ENCODE measurements at places on chromosomes 3 and 15.

GRCh38 chr3:46409739-46410489, 2.9 kb downstream of the CCRL2 start:
- no peak for DNase-seq

GRCh38 chr15:49094923-49095322, 48.7 kb upstream of the SECISBP2L start:
- no peak for DNase-seq

DNA sequence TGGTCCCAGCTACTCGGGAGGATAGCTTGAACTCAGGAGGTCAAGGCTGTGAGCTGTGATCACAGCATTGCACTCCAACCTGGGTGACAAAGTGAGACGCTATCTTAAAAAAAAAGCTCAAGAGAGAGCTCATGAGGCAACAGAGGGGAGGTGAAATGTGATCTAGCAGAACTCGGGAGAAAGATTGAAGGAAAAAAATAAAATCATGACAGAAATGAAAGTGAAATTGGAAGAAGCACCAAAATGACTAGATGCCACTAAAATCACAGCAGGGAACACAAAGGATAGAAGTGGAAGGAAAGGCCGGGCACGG, 109.4 kb upstream of the BNIP2 start:
- no peak for DNase-seq

DNA sequence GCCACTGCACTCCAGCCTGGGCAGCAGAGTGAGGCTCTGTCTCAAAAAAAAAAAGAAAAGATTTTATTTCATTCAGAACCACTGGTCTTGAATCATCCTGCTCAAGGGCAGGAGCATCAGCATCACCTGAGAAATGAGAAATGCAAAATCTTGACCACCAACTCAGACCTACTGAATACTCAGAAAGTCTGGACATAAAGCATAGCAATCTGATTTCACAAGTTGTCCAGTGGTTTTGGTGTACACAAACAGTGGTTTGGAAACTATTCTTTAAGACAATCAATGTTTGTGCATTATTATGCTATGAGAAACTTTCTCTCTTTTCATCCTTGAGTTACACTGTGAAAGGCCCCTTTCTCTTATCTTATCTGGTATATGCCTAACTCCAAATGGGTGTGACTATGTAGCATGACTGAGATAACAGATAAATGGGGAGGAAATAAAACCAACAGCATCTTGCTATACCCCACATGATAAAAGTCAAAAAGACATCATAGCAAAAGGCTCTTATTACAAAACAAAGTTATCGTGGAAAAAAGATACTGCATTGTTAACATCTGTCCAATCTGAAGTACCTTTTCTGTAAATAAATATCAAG, 174.2 kb upstream of the STT3B start:
- no peak for DNase-seq

GRCh38 chr3:100779480-100779879, 70.2 kb downstream of the TFG start:
- DNase-seq = no peak

GRCh38 chr15:68616397-68616796, 37.6 kb downstream of the CORO2B start:
- DNase-seq = no peak

GRCh38 chr15:55694652-55695150, 48.3 kb downstream of the PRTG start:
- DNase-seq = peak; percentile 34

DNA sequence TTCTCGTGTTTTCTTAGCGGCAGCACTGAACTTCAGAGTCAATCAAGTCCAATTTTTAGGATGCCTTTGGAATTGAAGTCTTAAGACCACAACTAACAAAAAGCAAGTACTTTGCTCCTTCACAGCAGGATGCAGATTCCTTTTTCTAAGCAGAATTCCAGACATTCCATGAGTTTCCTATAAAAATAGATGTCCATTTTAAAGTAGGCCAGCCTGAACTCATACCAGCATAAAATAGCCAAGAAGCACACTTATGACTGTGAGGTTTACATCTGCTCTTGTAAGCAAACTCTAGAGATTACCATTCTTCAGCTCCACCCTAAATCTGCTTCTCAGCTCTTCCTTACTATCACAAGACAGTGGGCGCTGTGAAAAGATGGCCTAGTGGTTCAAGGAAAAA, 85.8 kb downstream of the THBS1 start:
- no peak for DNase-seq

- DNase-seq = no peak
Measured at GRCh38 chr3:155504682-155505081, 211.2 kb upstream of the STRIT1 start.

- DNase-seq = no peak
Measured at GRCh38 chr3:22893644-22894325, 309.3 kb upstream of the UBE2E2 start.

- DNase-seq = no peak
Measured at GRCh38 chr3:127707851-127708411, 35.2 kb downstream of the ABTB1 start.

GRCh38 chr15:44368370-44368769, 59.1 kb upstream of the CTDSPL2 start:
- DNase-seq = no peak

- no peak for DNase-seq
Measured at GRCh38 chr3:188649521-188649920, 495.6 kb downstream of the LPP start.

DNA sequence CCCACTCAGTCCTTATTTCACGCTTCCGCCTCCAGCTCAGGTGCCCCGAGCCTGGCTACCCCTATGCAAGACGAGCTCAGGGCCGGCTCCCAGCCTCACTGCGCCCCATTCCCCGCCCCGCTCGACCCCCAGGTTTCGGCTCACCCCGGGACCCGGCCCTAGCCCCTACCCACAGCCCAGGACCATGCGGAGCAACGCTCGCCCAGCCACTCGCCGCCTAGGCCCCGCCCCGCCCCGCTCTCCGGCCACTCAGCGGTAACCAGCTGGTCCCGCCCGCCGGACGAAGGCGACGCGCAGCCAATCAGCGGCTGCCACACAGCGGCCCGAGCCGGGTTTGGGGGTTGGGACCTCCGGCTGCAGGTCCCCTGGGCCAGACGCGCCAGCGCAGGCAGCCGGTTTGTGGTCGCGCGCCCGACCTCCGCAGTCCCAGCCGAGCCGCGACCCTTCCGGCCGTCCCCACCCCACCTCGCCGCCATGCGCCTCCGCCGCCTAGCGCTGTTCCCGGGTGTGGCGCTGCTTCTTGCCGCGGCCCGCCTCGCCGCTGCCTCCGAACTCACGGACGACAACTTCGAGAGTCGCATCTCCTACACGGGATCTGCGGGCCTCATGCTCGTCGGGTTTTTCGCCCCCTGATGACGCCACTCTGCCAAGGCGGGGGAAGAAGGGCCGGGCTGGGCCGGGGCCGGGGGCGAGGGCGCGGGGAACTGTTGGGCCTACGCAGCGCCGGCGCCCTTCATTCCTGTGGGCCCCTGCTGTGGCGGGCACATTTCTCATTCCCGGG, at the start of gene CATSPER2:
TSS of gene CATSPER2 (minus strand) at position 196 of the 781 bp plus-strand sequence. CDS start 783 bp downstream, outside the sequence.
- no peak for DNase-seq

DNA sequence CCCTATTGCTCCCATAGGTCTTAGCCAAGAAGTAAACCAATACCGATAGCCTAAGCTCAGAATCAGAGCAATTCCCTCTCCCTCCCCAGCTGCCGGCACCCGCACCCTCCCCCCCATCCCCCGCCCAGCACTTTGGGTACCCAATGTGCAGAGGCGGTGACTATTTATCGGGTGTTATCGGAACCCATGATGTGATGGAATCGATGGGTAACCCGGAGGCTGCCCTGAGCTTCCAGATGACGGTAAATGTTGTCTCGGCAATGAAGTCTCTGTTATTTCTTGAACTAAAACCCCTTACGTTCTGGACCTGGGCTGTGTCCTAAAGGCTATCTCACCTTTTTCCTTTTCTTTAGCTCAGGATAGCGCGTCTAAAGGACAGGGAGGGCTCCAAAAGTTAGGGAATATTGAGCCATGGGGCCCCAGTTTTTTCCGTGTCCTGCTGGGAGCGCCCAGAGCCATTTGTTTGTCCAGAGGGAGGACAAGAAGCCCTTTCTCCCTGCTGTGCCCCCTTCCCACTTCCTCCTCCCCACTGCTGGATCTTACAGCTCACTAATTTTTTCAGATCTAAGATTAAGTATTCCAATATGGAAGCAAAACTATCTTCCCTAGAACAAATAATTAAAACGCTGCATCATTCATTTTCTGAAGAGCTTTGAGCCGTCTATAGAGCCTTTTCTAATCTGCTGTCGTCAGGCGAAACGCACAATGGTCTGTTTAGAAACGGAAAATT, 1.5 kb downstream of the SLITRK3 start:
- no peak for DNase-seq

DNA sequence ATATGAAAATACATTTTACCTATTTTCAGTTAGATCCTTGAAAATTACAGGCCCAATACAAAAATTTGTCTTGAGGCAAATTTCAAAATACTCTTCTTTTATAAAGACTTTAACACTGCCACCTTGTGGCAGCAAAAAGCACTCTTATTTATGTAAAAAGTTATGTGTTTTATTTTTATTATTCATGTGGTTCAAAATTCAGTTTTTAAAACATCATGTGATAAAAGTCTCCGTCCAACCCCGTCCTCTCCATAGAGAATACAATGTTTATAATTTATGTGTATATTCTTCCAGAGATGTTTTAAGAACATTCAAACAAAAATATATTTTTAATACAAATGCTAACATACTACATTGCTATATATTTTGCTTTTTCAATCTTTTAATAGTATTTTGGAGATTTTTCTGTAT, 36.9 kb upstream of the TRIM59 start:
- peak; percentile 40 for DNase-seq

DNA sequence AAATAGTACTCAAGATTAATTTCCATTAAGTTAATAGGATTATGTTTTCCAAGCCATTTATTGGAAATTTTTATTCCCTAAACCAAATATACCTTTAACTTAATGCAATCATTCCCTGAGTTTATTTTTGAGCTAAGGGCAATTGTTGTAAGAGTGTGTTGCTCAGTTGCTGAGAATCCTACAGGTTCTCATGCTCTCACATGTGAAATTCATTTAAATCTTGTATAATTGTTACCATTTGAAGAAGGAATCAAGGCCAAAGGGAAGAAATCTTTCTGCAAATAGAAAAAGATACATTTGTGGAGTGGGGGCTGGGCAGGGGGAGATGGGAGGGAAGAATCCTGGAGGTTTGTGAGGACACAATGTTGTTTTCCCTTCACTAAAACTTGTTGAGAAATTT, 202.7 kb upstream of the STRIT1 start:
- DNase-seq = no peak

DNA sequence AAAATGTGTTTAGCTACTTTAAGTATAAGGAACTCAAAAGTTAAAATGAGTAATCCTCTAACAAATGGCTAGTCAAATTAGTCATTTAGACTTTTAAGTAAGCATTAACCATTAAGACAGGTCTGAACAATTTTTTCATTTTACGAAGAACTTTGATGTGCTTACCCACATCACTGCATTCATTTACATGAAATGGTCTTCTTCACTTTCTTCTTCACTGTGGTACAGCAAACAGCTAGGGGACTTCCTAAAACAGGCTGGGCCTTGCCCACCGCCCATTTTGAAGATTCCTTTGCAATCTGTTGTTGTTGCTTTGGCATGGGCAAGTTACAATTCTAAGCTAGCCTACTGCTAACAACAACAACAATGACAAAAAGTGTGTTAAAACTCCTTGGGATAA, 67.4 kb downstream of the CBLB start:
- DNase-seq = no peak

GRCh38 chr15:92683511-92683834, 27.9 kb upstream of the FAM174B start:
- no peak for DNase-seq

DNA sequence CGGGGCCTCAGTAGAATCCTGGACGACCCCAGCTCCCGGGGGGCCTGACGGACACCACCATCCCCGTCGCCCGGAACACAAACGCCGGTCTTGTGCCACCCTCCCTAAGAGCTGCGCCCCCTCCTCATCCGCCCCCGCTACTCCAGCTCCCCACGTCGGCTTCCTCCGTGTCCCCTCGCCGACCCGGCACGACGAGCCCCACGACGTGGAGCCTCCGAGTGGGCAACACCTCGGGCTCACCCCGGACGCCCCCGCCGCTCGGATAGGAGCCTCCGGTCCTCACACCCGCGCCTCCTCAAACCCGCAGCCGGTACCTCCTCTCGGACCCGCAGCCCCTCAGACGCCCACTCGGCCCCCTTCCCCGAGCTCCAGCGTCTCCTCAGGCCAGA, 525 bp downstream of the NPTN start:
- DNase-seq = no peak

GRCh38 chr15:50911621-50912020, 3.1 kb downstream of the AP4E1 start:
- DNase-seq = no peak

- DNase-seq = no peak
Measured at GRCh38 chr3:180548050-180548449, 53.9 kb upstream of the TTC14 start.

- DNase-seq = peak; percentile 87
Measured at GRCh38 chr3:188309437-188310269, 155.7 kb downstream of the LPP start.

- DNase-seq = peak; percentile 67
Measured at GRCh38 chr15:75171408-75171807, 30.3 kb upstream of the C15orf39 start.

- no peak for DNase-seq
Measured at GRCh38 chr15:97410897-97411575, 549.5 kb upstream of the ARRDC4 start.

DNA sequence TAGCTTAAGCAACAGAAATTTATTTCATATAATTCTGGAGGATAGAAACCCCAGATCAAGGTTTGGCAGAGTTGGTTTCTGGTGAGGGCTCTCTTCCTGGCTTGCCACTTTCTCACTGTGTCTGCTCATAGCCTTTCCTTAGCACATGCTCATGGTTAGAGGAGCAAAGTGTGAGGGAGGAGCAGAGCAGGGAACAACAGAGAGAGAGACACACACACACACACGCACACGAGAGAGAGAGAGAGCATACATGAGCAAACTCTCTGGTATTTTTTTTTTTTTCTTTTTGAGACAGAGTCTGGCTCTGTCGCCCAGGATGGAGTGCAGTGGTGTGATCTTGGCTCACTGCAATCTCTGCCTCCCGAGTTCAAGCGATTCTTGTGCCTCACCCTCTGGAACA, 36.8 kb upstream of the ZDHHC23 start:
- DNase-seq = no peak

DNA sequence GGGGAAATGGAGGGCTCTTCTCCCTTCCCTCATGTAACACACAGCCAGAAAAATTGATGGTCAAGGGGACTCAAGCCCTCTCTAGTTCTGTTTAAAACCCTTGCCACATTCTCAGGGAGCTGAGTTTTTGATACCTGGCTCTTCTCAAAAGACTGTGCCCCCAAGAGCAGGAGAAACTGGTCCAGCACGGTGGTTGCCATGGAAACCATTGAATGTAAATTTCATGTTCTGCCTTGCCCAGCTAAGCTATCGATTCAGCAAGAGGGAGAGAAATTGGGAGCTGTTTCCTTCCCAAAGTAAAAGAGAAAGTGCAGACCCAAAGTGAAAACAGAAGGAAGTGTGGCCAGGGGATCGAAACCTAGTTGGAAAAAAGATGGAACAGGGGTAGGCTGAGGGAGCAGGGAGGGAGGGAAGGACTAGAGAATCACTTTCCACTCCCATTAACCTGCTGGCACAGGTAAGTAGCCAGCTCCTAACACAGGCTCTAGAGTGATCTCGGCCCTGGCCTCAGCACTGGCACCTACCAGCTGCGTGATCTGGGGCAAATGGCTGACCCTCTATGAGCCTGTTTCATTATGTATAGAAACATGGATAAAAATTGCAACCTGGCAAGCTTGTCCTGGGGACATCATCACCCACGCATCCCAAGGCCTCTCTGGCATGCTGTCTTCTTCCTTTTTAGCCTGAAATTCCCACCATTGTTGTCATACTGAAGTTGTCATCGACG, 140.9 kb downstream of the TPRA1 start:
- no peak for DNase-seq

GRCh38 chr3:62368705-62369475, 4.5 kb downstream of the FEZF2 start:
- no peak for DNase-seq

- no peak for DNase-seq
Measured at GRCh38 chr3:110165753-110166152, 828.4 kb upstream of the DPPA4 start.
